ENCODE measurements at places on chromosomes 7 and 10. TPM values are rescaled to one million over a fixed set of nuclear protein-coding genes. Genes with fewer than 3 reads are reported as not detected.

The NAT16 gene
- total RNA-seq = 0.06 TPM

The ZNF239 gene
- 2.1 TPM for total RNA-seq

The SDK1 gene
- total RNA-seq = 0.37 TPM

The FRMD4A gene
- total RNA-seq = 4.5 TPM

The VSTM2A gene
- total RNA-seq = not detected

The MSMB gene
- total RNA-seq = not detected

The EBLN1 gene
- not detected for total RNA-seq

The HGF gene
- not detected for total RNA-seq

The CHRM2 gene
- total RNA-seq = not detected

The WEE2 gene
- total RNA-seq = not detected

The NRG3 gene
- total RNA-seq = not detected

The DHTKD1 gene
- total RNA-seq = 5.5 TPM

The GCK gene
- total RNA-seq = not detected

The HHEX gene
- 12.5 TPM for total RNA-seq

The GIMAP4 gene
- not detected for total RNA-seq

The ACADSB gene
- total RNA-seq = 6.6 TPM

The NODAL gene
- total RNA-seq = not detected

All from A549 treated with RU486 at 1 μM for 4 hours (cell line).